ENCODE measurements at places on chromosomes 1 and 21.

- DNase-seq: no peak
Measured at GRCh38 chr21:35559829-35560225, 500.5 kb downstream of the SETD4 start.

- no peak for DNase-seq
Measured at GRCh38 chr1:41850029-41850428, 68.7 kb downstream of the HIVEP3 start.

GRCh38 chr1:163257763-163258162, 55.0 kb upstream of the RGS5 start:
- DNase-seq: no peak

DNA sequence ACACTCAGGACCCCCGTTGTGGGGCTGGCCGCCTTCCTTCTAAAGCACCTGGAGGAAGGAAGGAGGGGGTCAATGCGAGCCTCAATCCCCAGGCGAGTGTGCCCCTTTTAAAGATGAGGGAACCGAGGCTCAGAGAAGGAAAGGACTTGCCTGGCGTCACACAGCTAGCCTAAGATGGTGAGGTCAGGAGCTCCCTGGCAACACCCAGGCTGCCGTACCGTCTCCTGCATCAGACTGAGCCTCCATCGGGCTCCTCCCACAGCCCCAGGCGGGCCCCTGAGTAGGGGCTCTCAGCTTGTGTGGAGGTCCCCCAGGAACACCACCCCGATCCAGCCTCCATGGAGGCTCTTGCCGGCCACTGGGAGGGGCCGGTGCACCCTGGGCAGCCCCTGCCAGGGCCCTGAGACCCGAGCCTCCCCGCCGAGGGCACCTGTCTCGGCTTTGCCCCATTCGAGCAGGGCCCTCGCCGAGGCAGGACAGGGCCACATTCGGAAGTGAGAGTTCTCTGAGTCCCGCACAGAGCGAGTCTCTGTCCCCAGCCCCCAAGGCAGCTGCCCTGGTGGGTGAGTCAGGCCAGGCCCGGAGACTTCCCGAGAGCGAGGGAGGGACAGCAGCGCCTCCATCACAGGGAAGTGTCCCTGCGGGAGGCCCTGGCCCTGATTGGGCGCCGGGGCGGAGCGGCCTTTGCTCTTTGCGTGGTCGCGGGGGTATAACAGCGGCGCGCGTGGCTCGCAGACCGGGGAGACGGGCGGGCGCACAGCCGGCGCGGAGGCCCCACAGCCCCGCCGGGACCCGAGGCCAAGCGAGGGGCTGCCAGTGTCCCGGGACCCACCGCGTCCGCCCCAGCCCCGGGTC, at the start of gene AIRE:
Gene AIRE, plus strand, starts transcription at position 739 of the 855 bp plus-strand sequence. CDS start 131 bp downstream, outside the sequence.
- DNase-seq: no peak

DNA sequence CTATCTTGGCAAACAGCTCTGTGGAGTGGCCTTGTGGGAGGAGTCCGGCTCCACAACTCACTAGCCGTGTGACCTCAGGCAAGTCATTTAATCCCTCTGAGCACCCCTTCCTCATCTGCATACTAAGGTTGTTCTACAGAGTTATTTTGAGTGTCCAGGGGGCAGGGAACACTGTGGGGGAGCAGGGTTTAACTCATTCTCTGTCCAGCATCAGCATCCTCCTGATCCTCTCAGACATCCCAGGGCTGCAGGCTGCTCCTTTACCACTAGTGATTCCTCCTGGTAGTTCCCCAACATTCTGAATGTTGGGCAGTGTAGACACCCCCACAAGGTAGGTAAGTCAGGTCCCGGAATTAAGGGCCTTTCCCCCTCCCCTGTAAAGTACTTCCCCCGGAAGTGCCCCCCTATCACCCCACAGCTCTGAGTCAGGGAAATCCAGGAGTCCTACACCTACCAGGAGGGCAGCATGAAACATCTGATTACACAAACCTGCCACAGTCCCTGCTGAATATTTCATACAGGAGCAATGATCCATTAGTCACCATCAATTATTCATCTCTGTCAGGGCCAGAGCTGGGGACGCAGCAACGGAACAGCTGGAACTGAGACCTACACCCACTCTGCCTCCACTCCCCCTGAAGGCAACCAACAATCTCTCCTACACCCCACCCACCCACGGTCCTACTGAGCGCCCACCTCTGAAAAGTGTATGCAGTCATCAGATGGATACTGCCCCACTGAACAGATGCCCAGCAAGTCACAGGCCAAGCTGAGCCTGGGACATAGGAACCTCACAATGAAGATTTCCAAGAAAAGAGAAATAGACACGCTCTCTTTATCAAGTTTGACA, 20.5 kb downstream of the SYT2 start:
- DNase-seq: no peak
